ENCODE measurements at places on chromosomes 13 and 19.

GRCh38 chr13:60590800-60591747 is 194.1 kb downstream of the TDRD3 start:
- no peak for DNase-seq

DNA sequence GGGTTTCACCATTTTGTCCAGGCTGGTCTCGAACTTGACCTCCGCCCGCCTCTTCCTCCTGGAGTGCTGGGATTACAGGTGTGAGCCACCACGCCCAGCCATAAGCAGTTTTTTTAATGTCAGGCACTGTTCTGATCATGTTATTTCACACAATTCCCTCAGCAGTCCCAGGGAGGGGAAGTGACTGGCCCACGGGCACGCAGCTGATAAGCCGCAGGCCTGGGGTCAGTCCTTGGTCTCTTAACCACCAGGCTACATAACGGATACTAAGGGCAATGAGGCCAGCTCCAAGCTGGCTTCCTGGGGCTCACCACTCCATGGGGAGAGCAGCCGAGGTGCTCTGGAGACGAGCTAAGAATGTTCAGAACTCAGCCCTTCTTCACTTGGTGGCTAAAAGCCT is 13.5 kb downstream of the BRSK1 start:
- DNase-seq = no peak

GRCh38 chr13:91079176-91079575 is 268.3 kb upstream of the MIR17HG start:
- no peak for DNase-seq

GRCh38 chr19:16394111-16394510 is 69.5 kb downstream of the KLF2 start:
- no peak for DNase-seq

DNA sequence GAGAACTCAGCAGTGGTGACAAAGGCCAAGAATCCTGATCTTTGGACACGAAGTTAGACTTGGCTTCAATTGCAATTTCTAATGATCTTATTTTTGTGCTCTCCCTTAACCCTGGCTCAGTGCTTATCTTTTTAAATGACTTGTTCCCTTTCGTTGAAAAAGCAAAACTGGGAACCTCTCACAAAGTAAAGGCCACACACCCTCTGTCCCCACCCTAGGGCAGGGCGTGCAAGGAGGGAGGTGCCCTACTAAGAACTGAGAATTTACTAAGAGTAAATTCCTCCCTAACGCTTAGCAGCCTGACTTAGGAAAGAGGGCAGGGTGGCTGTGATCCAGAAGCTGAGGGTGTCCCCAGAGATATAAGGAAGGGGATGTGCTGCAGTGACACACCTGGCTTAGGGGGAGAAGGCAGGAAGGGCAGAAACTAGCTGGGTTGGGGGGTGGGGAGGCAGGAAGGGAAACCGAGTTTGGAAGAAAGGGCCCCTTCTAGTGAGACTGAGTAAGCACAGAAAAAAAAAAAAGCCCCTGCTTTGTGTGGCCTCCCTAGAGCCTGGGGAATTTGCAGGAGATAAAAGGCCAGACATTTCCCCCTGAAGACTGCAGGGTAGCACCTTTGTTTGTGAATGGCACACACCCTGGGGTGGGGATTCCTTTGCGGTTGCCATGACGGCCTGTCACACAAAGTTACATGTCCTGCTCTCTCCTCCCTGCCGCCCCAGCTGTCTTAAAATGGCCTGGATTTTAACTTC is 435.1 kb downstream of the EFNB2 start:
- DNase-seq = peak; percentile 3

DNA sequence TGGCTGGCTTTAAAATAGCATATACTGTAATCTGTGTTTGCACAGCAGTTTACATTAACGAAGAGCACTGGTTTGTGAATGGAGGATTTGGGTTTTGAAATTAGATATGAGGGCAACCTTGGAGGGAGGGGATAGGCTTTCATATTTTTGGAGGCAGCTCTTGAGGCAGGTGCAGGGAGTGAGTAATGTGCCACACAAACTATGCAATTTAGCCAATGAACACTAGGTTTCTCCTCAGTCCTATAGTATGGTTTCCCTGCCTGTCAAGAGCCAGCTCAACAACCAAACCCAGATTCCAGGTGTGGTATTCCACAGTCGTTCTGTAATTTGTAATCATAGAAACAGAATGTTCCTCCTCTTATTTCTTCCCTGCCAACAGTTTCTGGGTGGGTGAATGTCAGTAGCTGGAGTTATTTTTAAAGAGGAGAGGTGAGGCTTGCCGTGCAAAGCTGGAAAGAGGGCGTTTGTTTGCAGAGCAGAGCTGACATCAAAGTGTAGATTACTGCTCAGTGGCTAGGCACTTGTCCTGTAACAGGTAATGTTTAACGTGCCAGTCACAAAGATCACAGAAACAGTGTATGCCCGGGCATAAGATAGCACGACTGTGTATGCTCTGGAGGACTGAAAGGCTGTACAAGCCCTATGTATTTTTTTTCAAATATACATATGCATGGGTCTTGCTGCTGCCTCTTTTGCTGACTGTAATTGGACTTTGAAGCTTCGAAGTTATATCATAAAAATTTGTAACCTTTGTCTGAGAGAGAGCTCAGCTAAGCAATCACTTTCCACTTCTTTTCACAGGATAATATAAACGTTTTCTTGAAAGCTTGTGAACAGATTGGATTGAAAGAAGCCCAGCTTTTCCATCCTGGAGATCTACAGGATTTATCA is 124.2 kb downstream of the LMO7 start:
- no peak for DNase-seq

DNA sequence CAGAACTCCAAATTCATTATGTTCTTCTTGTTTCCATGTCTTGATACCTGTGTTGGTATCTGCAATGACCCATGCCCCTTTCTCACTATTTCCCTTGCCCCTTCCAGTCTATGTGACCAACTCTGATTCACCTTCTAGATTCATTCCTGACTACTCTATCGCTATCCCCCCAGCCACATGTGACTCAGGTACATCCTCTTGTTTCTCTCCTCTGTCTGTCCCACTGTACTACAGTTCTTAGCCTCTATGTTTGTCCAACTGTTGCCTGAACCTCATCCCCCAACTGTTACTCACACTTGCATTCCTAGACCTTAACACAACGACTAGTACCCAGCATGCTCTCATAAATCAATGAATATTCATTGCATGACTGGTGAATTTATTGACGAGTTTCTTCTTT is 10.0 kb upstream of the FLT3 start:
- DNase-seq = no peak

- DNase-seq = no peak
Measured at GRCh38 chr13:37627428-37627827, 28.9 kb upstream of the POSTN start.

- DNase-seq = no peak
Measured at GRCh38 chr19:50780753-50781435, 9.3 kb upstream of the ACP4 start.

- DNase-seq = no peak
Measured at GRCh38 chr19:17861542-17862402, 2.1 kb downstream of the RPL18A start.

All from erythroblast (primary cell).